Mesothelial cell of epicardium (in vitro differentiated cells): ENCODE measurements at places on chromosomes 4 and X. TPM values are rescaled to one million over a fixed set of nuclear protein-coding genes. Genes with fewer than 3 reads are reported as not detected.

DNA sequence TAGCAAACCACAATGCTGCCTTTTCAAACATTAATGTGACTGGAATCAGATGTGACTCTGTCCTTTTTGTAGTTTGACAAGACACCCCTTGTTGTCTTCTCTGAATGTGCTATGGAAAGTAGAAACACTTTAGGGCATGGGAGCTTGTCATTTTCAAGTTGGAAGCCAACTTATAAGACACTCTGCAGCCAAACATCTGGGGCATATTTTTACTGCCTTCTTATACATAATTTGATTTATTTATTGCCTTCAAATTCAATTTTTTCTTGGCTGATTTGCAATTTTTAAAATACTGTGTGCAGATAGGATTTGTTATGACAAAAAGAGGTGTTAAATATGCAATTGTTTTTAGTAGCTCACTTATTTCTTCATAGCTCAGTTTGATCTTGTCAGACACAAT, 1002.0 kb upstream of the PCDH7 start:
- no peak overlapping the region for H3K27ac ChIP-seq
- no peak for DNase-seq
- H3K36me3 ChIP-seq: no peaks in the 10 kb centered on the region
- H3K4me1 ChIP-seq: no peaks in the 10 kb centered on the region
- no peaks in the 10 kb centered on the region for H3K27me3 ChIP-seq
- H3K4me3 ChIP-seq: no peak overlapping the region

- no peaks in the 10 kb centered on the region for H3K36me3 ChIP-seq
- H3K27ac ChIP-seq: peak overlapping the region; percentile 41
- DNase-seq: no peak
- H3K4me3 ChIP-seq: no peak overlapping the region
- H3K27me3 ChIP-seq: peaks cover 13% of the 10 kb centered on the region
These were observed 81.9 kb upstream of the LRPAP1 start for GRCh38 chr4:3613967-3614730.

- no peaks in the 10 kb centered on the region for H3K36me3 ChIP-seq
- peak overlapping the region; percentile 80 for H3K27ac ChIP-seq
- DNase-seq: no peak
- H3K4me3 ChIP-seq: no peak overlapping the region
These were observed 284.8 kb upstream of the TENM3 start for GRCh38 chr4:181958446-181958845.

DNA sequence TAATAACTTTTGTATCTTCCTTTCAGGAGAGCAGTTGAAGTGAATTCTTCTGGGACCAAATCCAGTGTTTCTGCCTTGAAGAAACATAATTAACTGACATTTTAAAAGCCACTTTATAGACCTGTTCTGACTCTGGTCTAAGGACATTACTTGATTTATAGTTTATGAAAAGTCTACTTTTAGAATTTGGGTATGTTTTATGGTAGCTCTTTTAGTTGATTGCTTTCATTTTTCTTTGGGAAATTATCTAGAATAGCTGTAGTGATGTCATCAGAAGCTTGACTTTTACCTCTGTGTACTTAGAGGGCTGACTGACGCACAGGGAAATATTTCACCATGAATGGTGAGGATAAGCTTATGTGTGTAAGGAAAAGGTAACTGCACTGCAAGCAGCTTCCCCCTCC, 131.8 kb upstream of the LIMCH1 start:
- no peak for DNase-seq
- H3K27me3 ChIP-seq: no peaks in the 10 kb centered on the region
- H3K4me1 ChIP-seq: peaks cover 35% of the 10 kb centered on the region
- peak overlapping the region; percentile 60 for H3K27ac ChIP-seq
- H3K36me3 ChIP-seq: peaks cover 2% of the 10 kb centered on the region

DNA sequence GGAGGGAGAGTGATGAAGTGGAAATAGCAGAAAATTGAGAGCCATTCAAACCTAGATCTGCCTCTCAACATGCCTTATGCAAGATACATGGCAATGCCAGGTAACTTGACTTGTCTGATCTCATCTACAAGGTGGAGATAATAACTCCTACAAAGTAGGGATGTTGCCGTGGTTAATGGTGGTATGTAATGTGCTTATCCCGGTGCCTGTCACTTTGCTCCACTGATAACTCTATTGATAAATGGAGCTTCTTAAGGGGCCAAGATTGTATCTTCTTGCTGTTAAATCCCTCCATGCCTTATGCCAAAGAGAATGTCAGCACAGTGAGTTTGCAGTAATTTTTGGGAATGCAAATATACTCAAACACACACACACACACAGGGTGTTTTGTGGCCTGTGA, 355.8 kb downstream of the MAPK10 start:
- H3K4me3 ChIP-seq: no peak overlapping the region
- H3K27me3 ChIP-seq: no peaks in the 10 kb centered on the region
- H3K4me1 ChIP-seq: no peaks in the 10 kb centered on the region
- no peak overlapping the region for H3K27ac ChIP-seq
- H3K36me3 ChIP-seq: peaks cover 6% of the 10 kb centered on the region
- no peak for DNase-seq

DNA sequence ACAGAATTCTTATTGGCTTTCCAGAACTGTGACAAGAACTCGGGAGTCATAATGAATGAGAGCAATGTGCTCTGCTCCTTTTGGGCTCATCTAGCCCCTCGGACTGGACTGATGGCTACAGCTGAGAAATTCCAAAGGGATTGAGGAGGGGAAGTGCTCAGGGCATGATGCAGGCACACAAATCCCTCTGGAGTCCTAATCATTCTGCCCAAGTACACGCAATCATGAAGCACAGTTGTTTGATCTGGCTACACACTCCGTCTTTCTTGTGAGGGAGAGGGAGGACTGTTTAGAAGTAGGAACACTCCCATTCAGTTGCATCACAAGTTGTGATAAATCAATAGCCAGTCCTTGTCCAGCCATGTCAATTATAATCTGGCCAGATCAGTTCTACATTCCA, 237.5 kb downstream of the COL25A1 start:
- H3K4me1 ChIP-seq: peaks cover 7% of the 10 kb centered on the region
- no peak overlapping the region for H3K4me3 ChIP-seq
- no peaks in the 10 kb centered on the region for H3K36me3 ChIP-seq
- no peak overlapping the region for H3K27ac ChIP-seq
- DNase-seq: no peak

Gene EFNB1
- total RNA-seq: 69.2 to 71.6 TPM (median 70.1 TPM) in 3 replicates

GRCh38 chrX:29435396-29435795, 780.0 kb upstream of the MAGEB2 start:
- H3K4me3 ChIP-seq: no peak overlapping the region
- H3K27me3 ChIP-seq: no peaks in the 10 kb centered on the region
- H3K36me3 ChIP-seq: no peaks in the 10 kb centered on the region

Gene MGAT4D
- not detected in 3 replicates for total RNA-seq

DNA sequence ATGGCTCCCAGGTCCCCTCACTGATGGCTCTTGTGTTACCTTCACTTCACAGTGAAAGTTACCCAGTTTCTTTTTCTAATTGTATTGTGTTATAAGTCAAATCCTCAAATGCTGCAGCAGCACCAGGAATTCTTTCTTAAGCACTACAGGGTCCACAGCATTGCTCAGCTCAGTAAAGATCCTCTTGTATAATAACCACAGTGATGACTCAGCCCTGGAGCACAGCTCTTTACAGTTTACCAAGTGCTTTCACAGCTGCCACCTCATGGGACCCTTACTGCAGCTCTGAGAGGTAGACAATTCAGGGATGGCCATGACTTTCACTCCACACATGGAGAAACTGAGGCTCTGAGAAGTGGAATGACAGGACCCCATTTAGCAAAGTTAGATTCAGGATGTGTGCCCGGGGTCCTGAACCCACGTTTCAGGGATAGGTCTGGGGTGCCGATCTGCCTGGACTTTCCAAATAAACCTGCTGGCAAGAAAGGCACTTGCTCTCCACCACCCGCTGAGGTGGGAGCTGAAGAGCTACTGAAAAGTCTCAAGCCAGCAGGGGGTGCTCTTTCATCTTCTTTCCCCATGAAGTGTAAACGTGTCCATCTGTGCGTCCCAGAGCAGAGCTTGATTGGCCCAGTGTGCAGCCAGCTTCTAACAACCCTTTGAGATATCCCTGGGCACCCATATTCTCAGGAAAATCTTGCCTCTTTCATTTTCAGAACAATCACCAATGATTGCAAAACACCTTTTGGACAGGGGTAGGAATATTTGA, 35.7 kb upstream of the GABRQ start:
- no peak for DNase-seq
- H3K4me3 ChIP-seq: no peak overlapping the region
- H3K27me3 ChIP-seq: peaks cover 4% of the 10 kb centered on the region
- no peaks in the 10 kb centered on the region for H3K36me3 ChIP-seq
- no peaks in the 10 kb centered on the region for H3K4me1 ChIP-seq

Gene RHOXF2B
- not detected in 3 replicates for total RNA-seq

GRCh38 chr4:53541577-53542206, 49.6 kb downstream of the LNX1 start:
- H3K27ac ChIP-seq: peak overlapping the region; percentile 35
- DNase-seq: no peak
- H3K36me3 ChIP-seq: no peaks in the 10 kb centered on the region
- peaks cover 38% of the 10 kb centered on the region for H3K27me3 ChIP-seq

Gene GNPDA2
- 10.8 to 12.3 TPM (median 11.4 TPM) in 3 replicates for total RNA-seq

GRCh38 chrX:102976793-102977495, 39.9 kb downstream of the RAB40AL start:
- no peaks in the 10 kb centered on the region for H3K4me1 ChIP-seq
- no peak for DNase-seq
- no peak overlapping the region for H3K27ac ChIP-seq
- H3K36me3 ChIP-seq: no peaks in the 10 kb centered on the region

- H3K27ac ChIP-seq: no peak overlapping the region
- no peak for DNase-seq
- H3K27me3 ChIP-seq: no peaks in the 10 kb centered on the region
- H3K4me3 ChIP-seq: no peak overlapping the region
- peaks cover 21% of the 10 kb centered on the region for H3K4me1 ChIP-seq
- peaks cover 4% of the 10 kb centered on the region for H3K36me3 ChIP-seq
These were observed 66.6 kb downstream of the SNX25 start for GRCh38 chr4:185276036-185276435.

Gene ASMTL
- total RNA-seq: 30.1 to 31.9 TPM (median 31.2 TPM) in 3 replicates

Gene SPANXA2
- not detected in 3 replicates for total RNA-seq

- H3K27me3 ChIP-seq: no peaks in the 10 kb centered on the region
- no peak for DNase-seq
- no peak overlapping the region for H3K27ac ChIP-seq
- peaks cover 14% of the 10 kb centered on the region for H3K4me1 ChIP-seq
- H3K36me3 ChIP-seq: peaks cover 2% of the 10 kb centered on the region
These were observed 447.6 kb downstream of the PDGFC start for GRCh38 chr4:156523991-156524390.

GRCh38 chr4:94412658-94413038, 39.1 kb upstream of the PDLIM5 start:
- no peaks in the 10 kb centered on the region for H3K36me3 ChIP-seq
- H3K27ac ChIP-seq: peak overlapping the region; percentile 31
- H3K27me3 ChIP-seq: peaks cover 3% of the 10 kb centered on the region
- peak overlapping the region; percentile 33 for H3K4me3 ChIP-seq
- peaks cover 50% of the 10 kb centered on the region for H3K4me1 ChIP-seq
- no peak for DNase-seq

Gene CT47B1
- not detected in 3 replicates for total RNA-seq

- H3K36me3 ChIP-seq: no peaks in the 10 kb centered on the region
- H3K27ac ChIP-seq: no peak overlapping the region
- no peaks in the 10 kb centered on the region for H3K4me1 ChIP-seq
- H3K27me3 ChIP-seq: no peaks in the 10 kb centered on the region
These were observed 131.4 kb downstream of the SLITRK2 start for GRCh38 chrX:145949056-145949455.

DNA sequence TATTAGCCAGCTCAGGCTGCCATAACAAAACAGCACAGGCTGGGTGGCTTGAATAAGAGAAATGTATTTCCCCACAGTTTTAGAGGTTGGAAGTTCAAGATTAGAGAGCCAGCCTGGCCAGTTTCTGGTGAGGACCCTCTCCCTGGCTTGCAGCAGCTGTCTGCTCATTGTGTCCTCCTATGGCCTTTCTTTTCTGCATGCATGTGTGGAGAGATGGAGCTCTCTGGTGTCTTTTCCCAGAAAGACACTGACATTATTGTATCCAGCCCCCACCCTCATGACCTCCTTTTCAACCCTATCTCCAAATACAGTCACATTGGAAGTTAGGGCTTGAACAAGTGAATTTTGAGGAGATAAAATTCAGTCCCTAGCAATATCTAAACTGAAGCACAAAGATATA, 263.8 kb upstream of the PABPC4L start:
- no peak for DNase-seq
- H3K27ac ChIP-seq: no peak overlapping the region
- H3K27me3 ChIP-seq: no peaks in the 10 kb centered on the region
- H3K4me3 ChIP-seq: no peak overlapping the region
- peaks cover 1% of the 10 kb centered on the region for H3K36me3 ChIP-seq
- H3K4me1 ChIP-seq: no peaks in the 10 kb centered on the region

DNA sequence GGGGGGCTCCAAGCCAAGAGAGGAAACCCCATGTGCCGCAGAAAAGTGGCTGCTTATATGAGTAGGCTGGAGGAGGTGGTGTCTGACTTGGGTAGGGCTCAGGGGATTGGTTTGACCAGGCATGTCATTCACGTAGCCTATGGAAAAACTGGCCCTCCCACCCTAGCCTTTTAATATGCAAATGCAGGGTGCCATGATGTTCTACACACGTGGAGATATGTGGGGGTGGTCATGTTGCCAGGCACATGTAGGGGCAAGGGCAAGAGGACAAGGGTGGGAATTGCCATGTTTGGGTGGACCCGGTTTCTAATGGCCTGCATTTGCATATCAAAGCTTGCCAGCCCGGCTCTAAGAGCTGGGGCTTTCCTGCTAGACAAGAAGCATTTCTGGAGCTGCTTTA, 86.9 kb upstream of the SHISA3 start:
- no peaks in the 10 kb centered on the region for H3K36me3 ChIP-seq
- no peak overlapping the region for H3K27ac ChIP-seq
- no peaks in the 10 kb centered on the region for H3K27me3 ChIP-seq
- DNase-seq: no peak
- peaks cover 16% of the 10 kb centered on the region for H3K4me1 ChIP-seq
- no peak overlapping the region for H3K4me3 ChIP-seq

DNA sequence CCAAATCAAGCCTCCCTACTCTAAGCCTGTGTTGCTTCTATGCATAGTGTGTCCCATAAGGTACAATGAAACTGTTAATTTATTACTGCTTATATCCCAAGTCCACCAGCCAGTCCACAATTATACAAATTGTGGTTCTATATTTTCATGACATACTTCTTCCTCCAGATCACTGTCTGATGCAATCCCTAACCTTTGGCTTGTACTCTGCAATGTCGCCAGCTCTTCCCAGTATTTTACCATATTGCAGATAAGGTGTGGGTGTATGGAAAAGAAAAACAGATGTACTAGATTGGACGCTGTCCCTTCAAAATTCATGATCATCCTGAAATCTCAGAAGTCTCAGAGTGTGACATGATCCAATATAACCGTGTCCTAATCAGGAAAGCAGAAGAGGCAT, 286.2 kb downstream of the GASK1B start:
- no peaks in the 10 kb centered on the region for H3K27me3 ChIP-seq
- H3K36me3 ChIP-seq: no peaks in the 10 kb centered on the region
- DNase-seq: no peak
- H3K4me1 ChIP-seq: no peaks in the 10 kb centered on the region

DNA sequence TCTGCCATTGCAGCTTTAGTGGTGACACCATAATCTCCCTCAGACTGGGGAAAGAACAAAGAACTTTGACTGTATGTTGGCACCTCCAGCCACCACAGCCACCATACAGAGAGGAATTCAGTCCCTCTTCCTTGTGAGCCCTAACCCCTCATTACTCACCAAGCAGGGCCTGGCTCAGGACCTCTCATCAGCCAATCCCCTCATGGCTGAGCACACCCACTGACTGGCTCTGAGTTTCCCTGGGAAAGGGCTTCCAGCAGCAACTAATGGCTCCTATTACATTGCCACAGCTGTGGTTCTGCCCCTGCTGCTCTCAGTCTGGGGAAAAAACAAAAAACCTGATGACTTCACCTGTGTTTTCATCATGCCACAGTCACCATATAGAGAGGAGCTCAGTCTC, 1482.6 kb downstream of the FAM133A start:
- no peaks in the 10 kb centered on the region for H3K27me3 ChIP-seq
- no peak for DNase-seq
- H3K36me3 ChIP-seq: no peaks in the 10 kb centered on the region
- no peak overlapping the region for H3K27ac ChIP-seq
